ENCODE measurements at places on chromosomes 13 and 19.

DNA sequence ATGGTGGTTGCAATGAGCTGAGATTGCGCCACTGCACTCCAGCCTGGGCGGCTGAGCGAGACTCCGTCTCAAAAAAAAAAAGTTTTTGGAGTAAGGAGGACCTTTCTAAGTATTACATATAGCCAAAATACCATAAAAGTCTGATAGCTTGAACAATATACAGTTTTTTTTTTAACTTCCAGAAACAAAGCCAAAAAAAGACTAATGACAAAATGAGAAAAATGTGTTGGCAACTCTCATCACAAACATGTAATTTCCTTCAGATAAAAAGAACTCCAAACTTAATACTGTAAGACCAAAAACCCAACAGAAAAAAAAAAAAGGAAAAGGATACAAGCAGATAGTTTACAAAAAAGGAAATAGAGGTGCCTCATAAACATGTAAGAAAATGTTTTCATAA, 68.2 kb upstream of the MED4 start:
- DNase-seq = no peak

DNA sequence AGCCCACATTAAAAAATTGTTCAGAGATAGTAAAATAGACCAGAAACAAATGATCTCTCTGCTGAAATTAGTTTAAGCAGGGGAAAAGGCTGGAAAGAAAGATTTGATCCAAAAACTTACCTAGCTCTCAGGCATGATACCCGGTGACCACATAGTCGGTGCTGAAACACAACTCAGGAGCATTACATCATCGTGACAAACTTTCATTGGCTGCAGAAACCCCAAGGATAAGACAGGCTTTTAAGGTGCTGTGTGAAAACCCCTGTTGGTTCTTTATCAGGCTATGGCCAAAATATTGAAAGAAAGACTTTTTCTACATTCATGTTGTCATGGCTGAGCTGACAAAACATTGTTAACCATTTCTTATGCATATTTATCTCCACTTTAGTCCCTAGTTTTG, 171.7 kb upstream of the KLF12 start:
- DNase-seq = no peak

GRCh38 chr13:95573221-95573620, 20.7 kb downstream of the CLDN10 start:
- no peak for DNase-seq

GRCh38 chr13:40438999-40439797, 227.2 kb downstream of the FOXO1 start:
- DNase-seq = no peak

- no peak for DNase-seq
Measured at GRCh38 chr13:105817498-105817897, 718.0 kb downstream of the EFNB2 start.

GRCh38 chr19:15563931-15564330, 51.1 kb upstream of the CYP4F8 start:
- DNase-seq = no peak

DNA sequence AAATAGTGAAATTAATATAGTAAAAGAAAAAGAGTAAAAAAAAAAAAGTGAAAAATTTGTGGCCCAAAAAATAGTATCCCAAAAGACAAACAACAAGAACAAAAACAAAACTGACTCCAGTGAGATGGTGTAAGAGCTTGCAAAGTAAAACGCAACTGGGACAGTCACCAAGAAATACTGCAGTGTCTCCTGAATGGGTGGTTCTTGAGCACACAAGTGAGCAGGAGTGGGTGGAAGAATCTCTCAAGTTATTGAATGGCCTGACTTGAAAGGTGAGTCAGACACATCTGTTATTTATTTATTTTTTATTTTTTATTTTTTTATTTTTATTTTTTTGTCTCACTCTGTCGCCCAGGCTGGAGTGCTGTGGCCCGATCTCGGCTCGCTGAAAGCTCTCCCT, 1.9 kb downstream of the ZNF493 start:
- no peak for DNase-seq
